Effector memory CD4-positive, alpha-beta T cell (primary cell): ENCODE measurements at places on chromosomes 16 and 17.

DNA sequence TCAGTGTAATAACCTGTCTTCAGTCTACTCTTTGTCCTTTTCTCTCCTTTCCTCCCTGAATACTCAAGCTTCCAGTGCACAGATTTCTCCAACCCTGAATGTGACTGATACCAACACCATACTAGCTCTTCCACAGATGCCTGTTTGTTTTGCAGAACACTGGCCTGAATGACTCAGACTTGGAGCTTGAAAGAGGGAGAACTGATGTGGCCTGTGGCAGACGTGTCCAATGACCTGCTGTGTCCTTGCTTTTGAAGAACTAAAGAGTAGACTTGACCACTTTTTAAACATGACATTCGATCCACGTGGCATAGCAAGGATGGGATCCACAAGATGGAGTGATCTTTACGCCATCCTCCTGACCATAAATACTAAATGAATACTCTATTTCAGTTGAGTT, 361.0 kb downstream of the WWOX start:
- DNase-seq = no peak

DNA sequence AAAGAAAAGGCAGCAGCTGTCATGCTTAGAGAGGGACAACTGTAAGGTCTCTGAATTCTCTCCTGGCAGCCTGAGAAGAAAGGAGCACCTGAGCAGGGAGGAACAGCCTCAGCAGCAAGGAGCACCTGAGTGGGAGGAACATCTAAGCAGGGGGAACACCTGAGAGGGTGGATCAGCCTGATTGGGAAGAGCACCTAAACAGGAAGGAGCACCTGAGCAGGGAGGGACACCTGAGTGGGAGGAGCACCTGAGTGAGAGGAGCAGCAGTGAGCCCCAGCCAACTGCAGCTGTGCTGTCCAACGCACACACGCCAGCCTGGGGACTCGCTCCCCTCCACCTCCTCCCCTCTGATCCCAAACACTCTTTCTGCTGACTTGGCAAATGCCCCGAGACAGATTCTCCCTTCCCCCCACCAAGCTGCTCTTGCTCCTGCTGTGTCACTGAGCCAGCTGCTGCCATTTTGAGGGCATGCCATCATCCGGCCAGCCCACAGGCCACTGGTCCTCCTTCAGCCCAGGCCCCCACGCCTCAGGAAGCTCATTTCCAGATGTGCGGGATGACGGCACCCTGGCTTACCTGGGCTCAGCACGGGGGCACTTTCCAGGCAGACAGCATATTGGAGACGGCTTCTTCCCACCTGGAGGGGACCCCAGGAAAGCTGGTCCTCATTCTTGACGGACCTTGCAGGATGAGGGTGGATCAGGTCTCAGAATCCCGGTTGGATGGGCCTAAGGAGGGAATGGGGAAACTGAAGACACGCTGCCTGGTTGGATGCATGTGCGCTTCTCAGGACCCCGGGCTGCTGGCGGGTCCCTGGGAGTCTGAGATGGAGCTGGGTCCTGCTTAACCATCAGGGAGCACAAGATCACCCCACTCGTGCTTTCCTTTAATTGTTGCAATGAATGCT, 57.7 kb upstream of the RBFOX3 start:
- no peak for DNase-seq

DNA sequence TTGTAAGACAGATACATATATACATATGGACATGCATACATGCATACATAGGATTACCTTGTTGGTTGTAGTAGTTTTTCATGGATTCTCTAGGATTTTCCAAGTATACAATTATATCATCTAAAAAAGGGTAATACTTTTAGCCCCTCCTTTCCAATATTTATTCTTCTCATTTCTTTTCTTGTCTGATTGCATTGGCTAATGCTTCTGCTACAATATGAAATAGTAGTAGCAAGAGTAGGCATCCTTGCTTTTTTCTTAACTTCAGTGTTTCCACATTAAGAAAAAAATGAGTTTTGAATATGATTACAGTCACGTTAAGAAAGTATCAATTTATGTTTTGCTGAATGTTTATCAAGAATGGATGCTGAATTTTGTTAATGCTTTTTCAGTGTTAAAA, 58.0 kb downstream of the RBFOX3 start:
- DNase-seq = no peak

DNA sequence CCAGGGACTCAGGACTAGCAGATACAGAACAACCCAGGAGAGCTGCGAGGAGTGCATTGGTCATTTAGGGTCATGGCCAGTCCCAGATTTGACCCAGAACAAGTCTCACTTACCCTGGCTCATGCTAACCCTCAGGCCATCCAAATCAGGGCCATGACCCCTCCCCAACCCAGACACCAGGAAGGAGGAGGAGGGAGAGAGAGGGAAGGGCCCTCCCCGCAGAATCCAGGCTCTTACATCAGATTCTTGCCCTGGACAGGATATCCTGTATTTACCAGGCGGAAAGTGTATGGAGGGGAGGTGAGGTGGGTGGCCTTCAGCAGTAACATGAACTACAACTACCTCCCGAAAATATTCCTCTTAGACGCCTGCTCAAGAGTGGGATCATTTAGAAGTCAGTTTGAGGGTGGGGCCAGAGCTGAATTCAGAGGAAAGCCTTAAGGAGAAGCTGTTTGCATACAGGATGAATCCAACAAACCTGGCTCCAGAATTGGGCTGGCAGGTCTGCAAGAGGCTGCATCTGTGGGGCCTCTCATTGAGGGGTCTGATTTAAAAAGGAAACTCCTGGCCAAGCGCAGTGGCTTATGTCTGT, 2.1 kb downstream of the VAT1 start:
- no peak for DNase-seq

DNA sequence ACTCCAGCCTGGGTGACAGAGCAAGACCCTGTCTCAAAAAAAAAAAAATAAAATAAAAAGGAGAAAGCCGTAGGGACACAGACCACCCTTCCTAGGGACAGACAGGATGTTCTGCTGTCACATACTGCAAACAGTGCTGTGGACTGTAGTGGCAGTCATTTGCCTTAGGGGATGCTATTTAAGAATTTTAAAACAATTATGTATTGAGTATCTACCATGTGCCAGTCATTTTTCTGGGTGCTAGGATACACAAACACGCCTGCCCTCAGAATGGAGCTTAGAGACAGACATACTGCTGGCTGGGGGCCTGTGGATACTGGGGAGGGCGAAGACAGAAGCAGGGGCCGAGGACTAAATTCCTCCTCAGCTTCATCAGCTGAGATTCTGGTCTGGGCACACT, 45.5 kb downstream of the MRC2 start:
- no peak for DNase-seq

- no peak for DNase-seq
These were observed 23.5 kb downstream of the POLR3E start for GRCh38 chr16:22320572-22321339.

DNA sequence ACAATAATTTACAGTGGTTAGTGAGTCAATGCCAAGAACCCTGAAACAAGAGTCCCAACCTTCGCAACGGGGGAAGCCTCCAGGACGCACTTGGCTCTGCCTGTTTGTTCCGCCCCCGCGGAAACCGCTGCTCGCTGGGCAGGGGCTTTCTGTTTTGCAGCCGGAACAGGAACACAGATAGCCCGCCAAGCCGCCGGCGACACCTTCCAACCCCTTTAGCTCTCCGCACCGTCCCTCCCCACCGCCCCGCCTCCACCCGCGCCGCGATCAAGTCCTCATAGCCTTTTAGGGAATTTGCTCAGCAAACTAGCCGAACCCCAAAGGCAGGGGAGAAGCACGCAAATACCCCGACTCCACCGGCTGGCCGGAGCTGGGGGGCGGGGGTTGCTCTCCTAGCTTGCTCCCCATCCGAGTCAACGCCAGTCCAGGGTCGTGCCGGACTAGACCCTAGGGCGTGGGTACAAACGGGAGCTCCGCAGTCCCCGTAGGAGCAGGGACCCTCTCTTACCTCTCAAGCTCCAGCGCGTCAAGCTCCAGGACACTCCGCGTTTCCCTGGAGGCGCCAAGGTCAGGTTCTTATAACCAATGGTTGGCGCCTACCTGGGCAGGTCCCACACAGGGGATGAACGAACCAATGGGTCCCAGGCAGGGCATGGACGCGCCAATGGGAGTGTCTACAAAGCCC, at the start of gene SLFN13:
Gene SLFN13 (minus strand): TSS at position 553 of the 685 bp plus-strand sequence. CDS start 3,086 bp downstream, outside the sequence.
- DNase-seq = peak; percentile 76

GRCh38 chr16:81748476-81749198, 30.5 kb upstream of the PLCG2 start:
- DNase-seq = no peak

- no peak for DNase-seq
These were observed 136.8 kb upstream of the CES5A start for GRCh38 chr16:56011808-56012481.

- DNase-seq = no peak
These were observed 49.3 kb downstream of the RMI2 start for GRCh38 chr16:11394593-11394960.

DNA sequence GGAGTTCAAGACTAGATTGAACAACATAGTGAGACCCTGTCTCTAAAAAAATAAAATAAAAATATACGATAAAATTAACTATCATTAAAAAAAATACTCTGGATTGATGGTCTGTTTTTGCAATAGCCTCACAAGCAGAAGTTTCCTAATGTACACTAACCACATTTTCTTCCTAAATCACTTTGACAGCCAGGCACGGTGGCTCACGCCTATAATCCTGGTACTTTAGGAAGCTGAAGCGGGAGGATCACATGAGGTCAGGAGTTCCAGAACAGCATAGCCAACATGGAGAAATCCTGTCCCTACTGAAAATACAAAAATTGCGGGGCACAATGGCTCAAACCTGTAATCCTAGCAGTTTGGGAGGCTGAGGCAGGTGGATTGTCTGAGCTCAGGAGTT, 64.7 kb downstream of the HELZ start:
- no peak for DNase-seq

DNA sequence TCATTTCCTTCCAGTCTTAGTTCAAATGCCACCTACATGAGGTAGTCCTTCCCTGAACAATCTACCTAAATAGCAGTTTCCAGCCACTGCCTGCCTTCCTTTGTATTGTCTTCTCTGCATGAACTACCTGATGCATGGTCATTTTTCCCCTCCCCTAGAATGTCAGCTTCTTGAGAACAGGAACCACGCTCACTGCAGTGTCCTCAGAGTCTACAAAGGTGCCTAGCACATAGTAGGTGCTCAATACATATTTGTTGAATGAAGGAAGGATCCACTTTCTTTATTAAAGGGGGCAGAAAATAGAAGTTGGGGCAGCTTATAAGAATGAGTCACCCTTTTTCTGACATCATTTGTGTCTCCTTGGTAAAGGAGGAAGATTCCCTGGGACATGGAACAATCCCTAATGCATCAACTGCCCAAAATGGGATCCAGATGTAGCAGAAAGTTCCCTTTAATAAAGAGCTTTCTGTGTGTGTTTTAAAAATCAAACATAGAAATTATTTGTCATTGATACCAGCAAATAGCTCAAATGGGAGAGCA, 4.4 kb upstream of the CYLD start:
- no peak for DNase-seq

- no peak for DNase-seq
These were observed 10.5 kb upstream of the KRT38 start for GRCh38 chr17:41451154-41451728.

- DNase-seq = peak; percentile 23
These were observed 57.9 kb upstream of the CACNG4 start for GRCh38 chr17:66906321-66907278.

DNA sequence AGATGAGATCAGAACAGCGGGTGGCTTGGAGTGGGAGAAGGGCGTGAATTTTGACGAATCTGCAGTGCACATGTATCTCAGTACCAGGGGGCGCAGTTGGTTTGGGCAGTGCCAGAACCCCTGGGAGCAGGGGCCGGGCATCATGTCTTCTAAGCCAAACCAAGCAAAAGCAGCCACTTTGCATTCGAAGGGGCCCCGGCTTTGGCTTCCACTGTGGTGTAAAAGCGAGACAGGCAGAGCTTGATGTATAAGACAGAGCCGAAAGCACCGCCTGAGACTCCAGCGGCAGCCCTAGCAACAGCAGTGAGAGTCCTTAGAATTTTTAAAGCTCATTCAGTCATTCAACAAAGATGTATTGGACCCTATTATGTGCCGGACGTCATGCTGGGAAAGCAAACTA, 3.8 kb upstream of the XYLT1 start:
- no peak for DNase-seq

DNA sequence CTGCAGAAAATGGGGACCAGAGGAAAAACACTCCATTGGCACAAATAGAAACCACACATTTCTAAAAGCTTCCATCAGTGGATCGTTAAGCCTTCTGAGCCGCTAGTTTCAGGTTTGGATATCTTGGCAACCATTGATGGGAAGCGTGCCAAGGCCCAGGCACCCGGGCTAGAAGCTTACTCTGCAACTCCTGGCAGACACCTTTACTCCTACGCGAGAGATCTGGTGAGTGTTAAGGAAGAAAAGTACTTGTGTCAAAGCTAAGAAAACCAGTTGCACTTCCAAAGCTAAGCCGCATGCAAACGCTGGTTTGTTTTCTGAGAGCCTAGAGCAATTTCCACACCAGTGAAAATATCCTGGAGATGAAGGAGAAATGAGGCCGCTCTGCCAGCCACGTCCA, 472.4 kb downstream of the PMP22 start:
- no peak for DNase-seq

DNA sequence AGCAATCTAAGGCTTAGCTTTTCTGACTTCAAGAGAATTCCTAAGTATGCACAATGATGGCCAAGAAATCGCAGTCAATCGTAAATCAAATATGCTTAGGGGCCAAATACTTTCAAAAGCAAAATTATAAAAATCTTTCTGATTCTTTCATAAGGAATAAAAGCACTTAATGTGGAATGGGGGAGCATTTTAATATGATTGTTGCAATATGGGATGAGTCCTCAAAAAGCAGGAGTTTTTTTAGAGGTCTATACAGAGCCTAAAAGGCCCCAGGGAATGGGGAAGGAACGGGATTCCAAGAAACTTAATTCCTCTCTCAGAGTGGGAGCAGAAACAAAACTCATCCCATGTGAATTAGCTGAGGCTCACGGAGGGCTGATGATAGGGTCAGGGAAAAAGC, 14.7 kb upstream of the SLC39A11 start:
- DNase-seq = no peak

GRCh38 chr16:47477679-47478078, 16.5 kb downstream of the PHKB start:
- no peak for DNase-seq

DNA sequence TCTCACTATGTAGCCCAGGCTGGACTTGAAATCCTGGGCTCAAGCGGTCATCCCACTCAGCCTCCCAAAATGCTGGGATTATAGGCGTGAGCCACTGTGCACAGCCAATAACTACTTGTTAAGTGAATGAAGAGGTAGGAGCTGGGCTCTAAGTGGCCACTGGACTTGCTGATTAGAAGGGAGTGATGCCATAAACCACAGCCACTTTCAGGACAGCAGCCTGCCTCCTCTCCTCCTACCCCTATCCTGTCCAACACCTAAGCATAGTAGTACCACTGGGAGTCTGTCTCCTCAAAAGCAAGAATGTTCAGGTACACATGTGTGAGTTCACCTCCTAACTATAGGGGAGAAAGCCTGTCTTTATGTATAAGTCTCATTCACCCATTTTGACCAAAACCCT, 12.2 kb upstream of the COG7 start:
- no peak for DNase-seq

DNA sequence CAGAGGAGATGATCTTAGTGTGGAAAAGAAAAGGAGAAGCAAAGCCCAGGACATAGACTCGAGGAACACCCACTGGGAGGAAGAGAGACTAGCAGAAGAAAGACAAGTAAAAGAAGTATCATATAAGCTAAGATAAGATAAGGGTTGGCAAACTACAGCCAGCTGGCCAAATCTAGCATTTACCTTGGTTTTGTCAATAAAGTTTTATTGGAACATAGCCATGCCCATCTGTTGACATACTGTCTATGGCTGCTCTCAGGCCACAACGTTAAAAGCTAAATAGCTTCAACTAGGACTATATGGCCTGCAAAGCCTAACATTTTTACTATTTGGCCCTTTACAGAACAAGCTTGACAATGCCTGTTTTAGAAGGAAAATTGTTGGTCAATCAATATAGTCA, 166.4 kb upstream of the AXIN2 start:
- no peak for DNase-seq
